ENCODE measurements at places on chromosomes 6 and 20. TPM values are rescaled to one million over a fixed set of nuclear protein-coding genes. Genes with fewer than 3 reads are reported as not detected.
A peak's percentile ranks its signal among the peaks of the same experiment; 100 is the strongest.

GRCh38 chr6:34418367-34418766 lies 7.5 kb downstream of the RPS10 start:
- no peak for DNase-seq

- no peak for DNase-seq
Observed at GRCh38 chr20:38722683-38723016, 1.6 kb upstream of the SLC32A1 start.

GRCh38 chr20:58763076-58763475 lies 70.5 kb downstream of the NPEPL1 start:
- DNase-seq: no peak

GRCh38 chr20:36167902-36168503 lies 13.5 kb downstream of the EPB41L1 start:
- peak; percentile 62 for DNase-seq

- DNase-seq: no peak
Observed at GRCh38 chr6:152189736-152190135, 382.3 kb downstream of the ESR1 start.

- no peak for DNase-seq
Observed at GRCh38 chr6:22368794-22369193, 72.0 kb upstream of the PRL start.

The RAB22A gene
- polyA plus RNA-seq: 13.5 TPM

The FOXP4 gene
- polyA plus RNA-seq: 20.8 TPM

Data from hindlimb muscle (tissue), 1 donor.